Fibroblast of skin of abdomen (primary cell): ENCODE measurements at places on chromosomes 7 and 10.

DNA sequence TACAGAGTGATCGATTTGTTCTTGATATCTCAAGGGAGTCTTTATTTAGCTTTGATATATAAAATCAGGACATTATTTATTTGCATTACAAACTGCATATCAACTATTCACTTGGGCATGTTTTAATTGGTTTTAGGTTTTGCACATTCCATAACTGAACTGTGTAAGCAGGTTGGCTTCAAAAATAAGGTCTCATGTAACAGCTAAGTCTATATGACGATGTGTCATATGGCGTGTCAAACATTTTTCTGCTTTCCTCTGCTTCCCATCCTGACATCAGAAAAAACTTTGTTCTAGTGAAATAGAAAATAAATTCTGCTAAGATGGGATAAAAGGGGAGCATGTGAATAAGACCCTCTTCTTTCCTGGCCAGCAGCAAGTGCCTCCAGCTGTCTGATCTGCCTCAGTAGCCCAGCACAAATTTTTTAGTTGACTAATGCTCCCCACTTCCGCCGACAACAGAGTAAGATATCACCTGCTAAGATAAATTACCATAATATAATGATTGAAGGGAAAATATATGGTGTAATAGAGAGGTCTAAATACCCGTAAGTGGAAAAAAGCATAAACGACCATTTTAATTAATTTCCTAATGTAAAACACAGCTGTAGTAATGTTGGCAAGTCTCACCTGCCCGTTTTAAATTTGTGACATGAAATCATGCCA lies 180.5 kb downstream of the TAX1BP1 start:
- no peak for DNase-seq

GRCh38 chr10:88057720-88058119 lies 194.3 kb downstream of the PTEN start:
- no peak for DNase-seq

DNA sequence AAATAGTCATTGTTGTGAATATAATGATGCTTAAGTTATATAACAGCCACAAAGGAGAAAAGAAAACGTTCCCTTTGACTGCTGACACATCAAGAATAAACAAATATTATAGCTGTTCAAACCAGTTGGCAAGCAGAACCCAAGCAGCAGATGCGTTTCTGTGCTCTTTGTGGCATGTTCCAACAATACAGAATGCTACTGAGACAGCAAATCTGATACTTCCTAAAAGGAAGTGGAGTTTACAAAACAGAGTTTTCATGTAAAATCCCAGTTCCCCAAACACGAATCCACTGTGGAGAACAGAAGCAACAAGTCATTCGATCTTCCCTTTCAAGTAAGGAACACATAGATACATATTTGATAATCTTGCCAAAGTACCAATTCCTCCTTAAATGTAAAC lies 170.9 kb upstream of the ASAH2 start:
- no peak for DNase-seq

GRCh38 chr7:112286250-112287086 lies 80.0 kb downstream of the ZNF277 start:
- no peak for DNase-seq

- no peak for DNase-seq
These were observed 22.5 kb upstream of the MGAM2 start for GRCh38 chr7:142089035-142089434.

DNA sequence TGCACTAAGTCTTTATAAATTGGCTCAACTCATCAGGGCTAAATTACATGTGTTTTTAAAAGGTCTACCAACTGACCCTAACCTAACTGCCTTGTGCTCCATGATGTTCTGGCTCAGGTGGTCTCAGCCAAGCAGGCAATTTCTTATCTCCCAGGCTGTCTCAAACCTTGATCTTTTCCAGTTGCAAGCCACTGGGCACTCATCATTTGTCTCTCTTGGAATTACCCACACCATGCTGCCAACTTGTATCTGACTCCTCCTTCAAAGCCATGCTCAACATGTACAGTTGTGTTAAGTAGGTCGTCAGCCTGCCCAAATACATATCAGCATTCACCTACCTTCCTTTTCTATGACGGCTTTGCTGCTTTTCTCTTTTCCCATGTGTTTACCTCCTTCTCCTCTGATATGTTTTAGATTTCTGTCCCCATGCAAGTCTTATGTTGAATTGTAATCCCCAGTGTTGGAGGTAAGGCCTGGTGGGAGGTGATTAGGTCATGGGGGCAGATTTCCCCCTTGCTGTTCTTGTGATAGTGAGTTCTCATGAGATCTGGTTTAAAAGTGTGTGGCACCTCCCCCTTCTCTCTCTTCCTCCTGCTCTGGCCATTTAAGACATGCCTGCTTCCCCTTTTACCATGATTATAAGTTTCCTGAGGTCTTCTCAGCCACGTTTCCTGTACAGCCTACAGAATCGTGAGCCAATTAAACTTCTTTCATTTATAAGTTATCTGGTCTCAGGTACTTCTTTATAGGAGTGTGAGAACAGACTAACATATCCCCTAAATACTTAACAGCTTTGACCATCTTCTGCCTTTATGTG lies 130.0 kb downstream of the ELAPOR2 start:
- no peak for DNase-seq

- DNase-seq: no peak
These were observed 142.3 kb upstream of the BET1 start for GRCh38 chr7:94146408-94146807.

DNA sequence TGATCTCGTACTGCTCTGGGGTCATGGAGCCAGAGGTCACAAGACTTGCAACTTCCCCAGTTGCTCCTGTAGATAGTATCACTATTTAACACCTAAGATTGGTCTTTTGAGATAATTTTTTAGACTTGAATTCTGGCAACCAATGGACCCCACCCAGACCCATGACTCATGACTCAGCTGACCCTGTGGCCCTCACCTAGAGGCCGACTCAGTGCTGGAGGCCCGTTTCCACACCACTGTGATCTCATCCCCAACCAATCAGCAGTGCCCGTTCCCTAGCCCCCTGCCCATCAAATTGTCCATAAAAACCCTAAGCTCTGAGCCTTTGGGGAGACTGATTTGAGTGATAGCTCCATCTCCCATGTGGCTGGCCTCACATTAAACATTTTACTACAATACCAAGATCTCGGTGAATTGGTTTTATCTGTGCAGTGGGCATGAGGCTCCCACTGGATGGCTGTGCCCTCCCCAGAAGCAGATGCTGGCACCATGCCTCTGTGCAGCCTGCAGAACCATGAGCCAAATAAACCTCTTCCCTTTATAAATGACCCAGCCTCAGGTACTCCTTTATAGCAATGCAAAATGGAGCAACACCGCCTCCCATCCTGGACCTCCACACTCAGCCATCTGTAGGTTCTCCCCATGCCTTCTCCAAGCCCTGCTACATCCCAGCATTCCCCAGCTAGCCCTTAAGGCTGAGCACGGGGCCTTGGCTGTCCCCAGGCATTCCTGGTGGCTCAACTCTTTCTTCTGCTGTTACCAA lies 98.8 kb downstream of the PRKAG2 start:
- DNase-seq: no peak

- no peak for DNase-seq
These were observed 135.4 kb upstream of the NAMPT start for GRCh38 chr7:106420210-106420609.

DNA sequence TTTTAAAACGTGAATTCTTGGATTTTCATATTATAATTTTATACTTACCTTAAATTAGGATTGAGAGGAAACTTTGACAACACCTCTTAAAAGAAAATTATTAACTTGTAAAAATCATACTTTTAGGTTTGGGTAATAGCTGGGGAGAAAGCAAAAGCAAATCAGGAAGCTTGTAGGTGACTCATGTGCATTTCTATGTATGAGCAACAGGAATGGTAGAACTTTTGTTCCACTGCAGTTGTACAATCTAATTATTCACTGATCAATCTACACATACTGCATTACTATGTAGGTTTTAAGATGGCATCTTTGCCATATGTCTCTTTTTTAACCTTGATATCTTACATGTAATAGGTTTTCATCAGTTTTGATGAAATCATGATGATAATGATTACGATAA lies 223.2 kb downstream of the PRKG1 start:
- DNase-seq: peak; percentile 62

GRCh38 chr10:114485696-114486400 lies 81.5 kb upstream of the AFAP1L2 start:
- DNase-seq: no peak

GRCh38 chr10:78914502-78915189 lies 154.1 kb upstream of the ZMIZ1 start:
- no peak for DNase-seq

GRCh38 chr10:86293396-86293791 lies 73.2 kb downstream of the GRID1 start:
- no peak for DNase-seq

DNA sequence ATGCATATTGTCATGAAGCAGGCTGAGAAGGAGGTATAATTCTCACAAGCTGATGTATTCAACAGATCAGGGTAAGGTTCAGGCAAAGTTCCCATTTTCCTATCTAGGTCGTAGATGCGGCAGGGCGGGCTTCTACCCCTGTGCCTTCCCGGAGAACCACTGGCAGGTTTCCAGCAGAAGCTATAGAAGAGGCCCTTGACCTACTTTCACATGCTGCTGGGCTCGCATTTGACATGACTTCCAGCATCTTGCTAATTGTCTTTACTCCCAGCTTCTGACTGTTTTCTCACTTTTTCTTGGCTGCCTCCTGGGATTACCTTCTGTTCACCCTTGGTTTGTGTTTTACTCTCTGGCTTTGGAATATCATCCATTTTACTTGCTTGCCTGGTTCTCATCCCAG lies 32.6 kb upstream of the ORC5 start:
- DNase-seq: no peak

- peak; percentile 57 for DNase-seq
These were observed 660.2 kb upstream of the IGFBP3 start for GRCh38 chr7:46581268-46581667.

DNA sequence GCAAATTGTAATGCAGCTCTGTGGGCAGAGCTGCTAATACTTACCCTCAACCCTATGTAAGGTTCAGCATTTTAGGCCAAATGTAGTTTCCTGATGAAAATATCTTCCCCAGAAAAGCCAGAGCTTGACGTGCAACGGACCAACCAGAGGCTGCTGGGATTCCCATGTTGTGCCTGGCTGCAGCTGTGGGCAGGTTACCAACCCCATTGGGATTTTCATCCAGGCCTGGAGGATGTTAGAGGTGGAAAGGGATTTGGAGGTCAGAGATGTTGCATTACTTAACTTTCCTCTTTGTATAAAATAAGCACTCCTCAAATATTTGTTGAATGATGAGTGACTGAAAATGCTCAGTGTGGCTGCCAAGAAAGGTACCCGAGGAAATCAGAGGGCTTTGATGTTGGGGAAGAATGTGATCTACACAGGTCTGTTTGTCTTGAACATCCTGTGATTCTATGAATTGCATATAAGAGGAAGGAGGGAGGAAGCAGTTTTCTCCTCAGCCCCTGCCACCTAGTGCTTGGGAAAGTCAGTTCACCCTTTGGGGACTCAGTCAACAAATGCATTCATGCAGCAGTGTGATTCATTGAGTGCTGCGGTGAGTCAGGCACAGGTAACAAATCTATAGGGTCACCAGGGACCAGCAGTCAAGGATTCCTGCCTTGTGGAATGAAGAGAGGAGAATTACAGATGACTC lies 487.2 kb downstream of the RPS24 start:
- peak; percentile 42 for DNase-seq

- DNase-seq: no peak
These were observed 183.0 kb downstream of the RAPGEF5 start for GRCh38 chr7:22173685-22174573.

- no peak for DNase-seq
These were observed 17.7 kb downstream of the NPY start for GRCh38 chr7:24301703-24302102.

- no peak for DNase-seq
These were observed 4.4 kb downstream of the HIPK2 start for GRCh38 chr7:139773371-139773770.

- peak; percentile 87 for DNase-seq
These were observed 228.1 kb downstream of the BMPER start for GRCh38 chr7:34133356-34133982.

- no peak for DNase-seq
These were observed 23.6 kb upstream of the PWWP2B start for GRCh38 chr10:132373241-132373955.

GRCh38 chr10:32144817-32145688 lies 88.8 kb upstream of the KIF5B start:
- no peak for DNase-seq

GRCh38 chr10:43402880-43403452 lies 6.0 kb downstream of the HNRNPF start:
- DNase-seq: no peak

GRCh38 chr10:58436071-58436470 lies 50.9 kb downstream of the TFAM start:
- DNase-seq: peak; percentile 36

- no peak for DNase-seq
These were observed 1.6 kb downstream of the KIAA1217 start for GRCh38 chr10:24210501-24210900.

- DNase-seq: no peak
These were observed 6.9 kb downstream of the TMEM140 start for GRCh38 chr7:135154734-135155133.

DNA sequence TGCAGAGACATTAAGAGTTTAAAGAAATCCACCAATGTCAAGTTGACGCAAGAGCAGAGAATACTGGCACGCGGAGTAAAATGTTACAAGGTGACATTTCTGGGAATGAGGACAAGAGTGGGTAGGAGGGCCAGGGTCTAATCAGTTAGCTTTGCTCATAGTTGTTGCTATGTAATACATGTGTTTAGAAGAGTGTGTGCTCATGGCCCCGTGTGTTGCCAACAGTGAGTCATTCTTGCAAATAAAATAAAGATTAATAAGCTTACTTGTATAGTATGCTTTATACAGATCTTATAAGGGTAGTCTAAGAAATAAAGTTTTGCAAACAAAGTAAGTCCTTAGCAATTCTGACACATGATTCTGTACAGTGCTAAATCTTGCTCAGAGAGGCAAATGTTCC lies 64.5 kb downstream of the DNMBP start:
- DNase-seq: peak; percentile 69
